Stimulated activated CD8-positive, alpha-beta memory T cell treated with anti-CD3 and anti-CD28 coated beads, Interleukin-7, amount 100 ng/mL, for 1 hour (primary cell): ENCODE measurements at places on chromosomes 12 and 14.

DNA sequence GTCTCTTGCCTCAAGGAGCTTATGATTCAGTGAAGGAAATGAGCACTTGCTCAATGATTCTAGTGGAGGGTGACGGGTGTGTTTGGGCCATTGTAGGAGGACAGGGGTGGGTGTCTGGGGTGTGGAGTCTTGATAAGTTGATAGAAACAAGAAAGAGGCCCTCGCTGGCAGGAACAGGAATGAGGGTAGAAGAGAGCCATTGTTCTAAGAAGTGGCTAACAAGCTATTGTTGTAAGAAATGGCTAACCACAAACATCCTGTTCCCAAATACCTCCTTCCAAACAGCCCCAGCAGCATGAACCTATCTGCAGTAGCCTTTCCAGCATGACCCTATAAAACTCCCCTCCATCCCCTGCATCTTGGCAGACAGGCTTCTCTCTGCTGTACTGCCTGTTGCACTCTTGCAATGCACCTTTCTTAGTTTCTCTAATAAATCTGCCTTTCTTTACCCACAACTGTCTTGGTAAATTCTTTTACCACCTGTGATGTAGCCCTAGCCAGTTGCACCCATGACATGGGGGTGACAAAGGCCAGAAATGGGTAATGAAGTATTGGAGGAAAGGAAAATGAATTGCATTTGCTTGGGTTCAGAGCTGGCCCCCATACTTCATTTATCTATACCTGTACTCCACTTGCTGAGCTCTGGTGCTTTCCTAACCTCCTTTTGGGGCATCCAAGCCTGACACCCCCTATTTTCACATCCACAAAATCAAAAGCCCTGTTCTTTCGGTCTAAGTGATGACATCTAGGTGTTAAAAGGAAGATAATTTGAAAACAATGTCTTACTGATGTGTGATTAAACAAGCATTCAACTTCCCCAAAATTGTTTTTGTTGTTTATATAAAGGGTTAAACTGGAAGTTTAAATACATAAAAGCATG, 389.1 kb downstream of the GRIN2B start:
- no peak for DNase-seq

- DNase-seq: no peak
Measured at GRCh38 chr12:103785243-103786031, 55.6 kb downstream of the NT5DC3 start.

GRCh38 chr14:99117671-99118045, 154.3 kb downstream of the BCL11B start:
- DNase-seq: no peak

- no peak for DNase-seq
Measured at GRCh38 chr12:93127582-93128331, 198.7 kb upstream of the EEA1 start.

DNA sequence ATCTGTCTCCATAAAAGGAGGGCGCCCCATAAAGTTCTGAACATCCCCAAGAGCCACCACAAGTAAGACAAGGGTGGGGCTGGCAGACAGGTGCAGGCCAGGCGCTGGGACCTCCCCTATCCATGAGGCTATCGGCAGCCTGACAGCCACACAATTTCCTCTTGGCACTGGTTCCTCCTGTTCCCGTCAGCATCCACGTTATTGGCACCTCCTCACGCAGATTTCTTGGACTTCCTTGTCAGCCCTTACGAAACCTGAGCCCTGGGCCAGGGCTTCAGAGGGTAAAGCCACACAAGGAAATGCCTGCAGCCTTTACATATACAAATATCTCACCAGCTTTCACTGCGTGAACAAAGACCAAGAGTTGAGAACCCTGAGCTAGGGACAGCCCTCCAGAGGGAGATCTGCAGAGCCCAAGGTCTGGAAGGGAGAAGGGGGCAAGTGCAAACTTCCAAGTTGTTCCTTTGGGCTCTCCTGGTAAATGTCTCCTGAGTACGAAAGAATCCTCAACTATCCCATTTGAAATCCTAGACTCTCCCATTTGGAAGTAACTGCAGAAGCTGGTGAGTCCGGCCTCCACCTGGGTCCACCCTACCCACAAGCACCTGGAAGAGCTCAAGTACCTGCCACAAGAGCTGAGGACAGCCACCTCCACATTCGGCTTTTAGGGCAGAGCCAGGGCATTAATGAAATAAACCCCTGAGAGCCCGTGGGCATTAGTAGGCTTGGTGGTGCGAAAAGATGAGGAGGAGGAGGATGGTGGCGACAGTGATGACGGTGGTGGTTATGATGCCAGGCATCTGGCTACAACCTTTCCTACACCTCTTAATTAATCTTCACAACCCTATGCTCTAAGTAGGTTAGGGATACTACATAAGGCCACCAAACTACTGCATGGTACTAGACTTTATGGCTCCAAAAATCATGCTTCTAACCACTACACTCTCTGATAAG, 5.5 kb upstream of the TC2N start:
- DNase-seq: no peak

DNA sequence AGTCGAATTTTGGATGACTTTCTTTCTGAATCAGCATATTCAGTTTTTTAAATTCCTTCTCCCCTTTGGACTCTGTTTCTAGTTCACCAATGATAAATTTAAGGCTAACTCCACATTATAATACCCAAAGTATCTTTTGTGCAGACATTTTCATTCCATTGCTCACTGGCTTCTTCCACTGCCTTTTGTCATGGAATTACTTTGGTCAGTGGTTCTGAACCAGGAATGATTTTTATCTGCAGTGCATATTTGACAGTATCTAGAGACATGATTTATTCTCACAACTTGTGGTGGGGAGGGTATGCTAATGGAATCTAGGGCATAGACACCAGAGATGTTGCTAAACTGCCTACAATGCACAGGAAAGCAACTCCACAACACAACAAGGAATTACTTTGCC, 234.4 kb upstream of the PRKD1 start:
- DNase-seq: no peak

GRCh38 chr12:63382930-63383329, 231.9 kb upstream of the AVPR1A start:
- DNase-seq: no peak
